ENCODE measurements at places on chromosomes 5 and 9.

- no peak overlapping the region for H3K27ac ChIP-seq
- DNase-seq: no peak
- no peaks in the 10 kb centered on the region for H3K36me3 ChIP-seq
Measured at GRCh38 chr5:110836851-110837250, 98.0 kb downstream of the SLC25A46 start.

GRCh38 chr5:128549496-128549895 is 11.5 kb upstream of the FBN2 start:
- H3K4me1 ChIP-seq: no peaks in the 10 kb centered on the region
- no peak overlapping the region for H3K27ac ChIP-seq
- DNase-seq: no peak
- no peak overlapping the region for H3K4me3 ChIP-seq
- no peaks in the 10 kb centered on the region for H3K36me3 ChIP-seq
- H3K27me3 ChIP-seq: no peaks in the 10 kb centered on the region

GRCh38 chr5:77920359-77921058 is 144.4 kb upstream of the TBCA start:
- no peak overlapping the region for H3K4me3 ChIP-seq
- H3K27ac ChIP-seq: no peak overlapping the region
- no peaks in the 10 kb centered on the region for H3K27me3 ChIP-seq
- no peaks in the 10 kb centered on the region for H3K36me3 ChIP-seq
- no peak for DNase-seq

DNA sequence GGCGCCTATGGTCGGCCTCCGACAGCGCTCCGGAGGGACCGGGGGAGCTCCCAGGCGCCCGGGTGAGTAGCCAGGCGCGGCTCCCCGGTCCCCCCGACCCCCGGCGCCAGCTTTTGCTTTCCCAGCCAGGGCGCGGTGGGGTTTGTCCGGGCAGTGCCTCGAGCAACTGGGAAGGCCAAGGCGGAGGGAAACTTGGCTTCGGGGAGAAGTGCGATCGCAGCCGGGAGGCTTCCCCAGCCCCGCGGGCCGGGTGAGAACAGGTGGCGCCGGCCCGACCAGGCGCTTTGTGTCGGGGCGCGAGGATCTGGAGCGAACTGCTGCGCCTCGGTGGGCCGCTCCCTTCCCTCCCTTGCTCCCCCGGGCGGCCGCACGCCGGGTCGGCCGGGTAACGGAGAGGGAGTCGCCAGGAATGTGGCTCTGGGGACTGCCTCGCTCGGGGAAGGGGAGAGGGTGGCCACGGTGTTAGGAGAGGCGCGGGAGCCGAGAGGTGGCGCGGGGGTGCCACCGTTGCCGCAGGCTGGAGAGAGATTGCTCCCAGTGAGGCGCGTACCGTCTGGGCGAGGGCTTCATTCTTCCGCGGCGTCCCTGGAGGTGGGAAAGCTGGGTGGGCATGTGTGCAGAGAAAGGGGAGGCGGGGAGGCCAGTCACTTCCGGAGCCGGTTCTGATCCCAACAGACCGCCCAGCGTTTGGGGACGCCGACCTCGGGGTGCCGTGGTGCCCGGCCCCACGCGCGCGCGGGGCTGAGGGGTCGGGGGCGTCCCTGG is 561 bp downstream of the DAPK1 start:
- peak overlapping the region; percentile 57 for H3K27ac ChIP-seq
- peaks cover 24% of the 10 kb centered on the region for H3K4me1 ChIP-seq
- no peaks in the 10 kb centered on the region for H3K36me3 ChIP-seq
- DNase-seq: peak; percentile 79
- peak overlapping the region; percentile 91 for H3K4me3 ChIP-seq
- peaks cover 12% of the 10 kb centered on the region for H3K27me3 ChIP-seq

DNA sequence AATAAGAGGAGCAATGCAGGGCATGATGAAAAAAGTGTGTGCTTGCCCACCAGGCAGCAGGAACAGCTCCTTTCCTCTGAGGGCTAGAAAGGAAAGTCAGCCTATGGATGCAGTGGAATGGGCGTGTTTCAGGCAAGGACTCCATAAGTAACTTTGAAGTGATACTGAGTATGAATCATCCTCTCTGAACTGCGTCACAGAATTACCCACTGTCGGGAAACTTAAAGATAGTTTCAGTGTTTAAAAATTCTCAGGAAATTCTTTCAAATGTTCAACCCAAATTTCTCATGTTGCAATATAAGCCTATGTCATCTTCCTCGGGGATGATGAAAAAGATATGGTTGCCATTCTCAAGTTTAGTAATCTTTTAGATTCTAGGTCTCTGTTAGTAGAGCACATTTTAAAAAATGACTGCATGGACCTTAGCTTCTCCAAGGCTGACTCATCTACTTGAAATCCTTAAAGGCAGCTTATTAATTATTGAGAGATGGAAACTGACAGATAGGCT is 27.7 kb downstream of the PTCD2 start:
- H3K27me3 ChIP-seq: no peaks in the 10 kb centered on the region
- H3K4me1 ChIP-seq: no peaks in the 10 kb centered on the region
- H3K36me3 ChIP-seq: no peaks in the 10 kb centered on the region
- H3K4me3 ChIP-seq: no peak overlapping the region
- no peak for DNase-seq

DNA sequence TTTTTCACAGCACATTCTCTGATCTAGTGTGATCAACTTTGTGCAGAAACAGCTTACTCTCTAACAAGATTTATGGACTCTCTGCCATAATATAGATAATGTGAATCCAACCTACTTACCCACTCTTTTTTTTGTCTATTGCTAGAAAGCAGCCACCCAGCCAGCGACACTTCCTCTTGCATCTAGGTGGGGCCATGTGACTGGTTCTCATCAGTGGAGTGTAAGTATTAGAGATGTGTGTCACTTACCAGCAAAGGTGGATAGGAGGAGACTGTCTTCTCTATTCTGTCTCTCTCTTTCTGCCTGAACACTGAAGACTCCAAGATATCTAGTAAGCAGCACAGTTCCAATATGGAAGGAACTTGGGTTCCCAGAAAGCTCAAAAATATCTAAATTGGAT is 174.8 kb downstream of the MCTP1 start:
- no peaks in the 10 kb centered on the region for H3K36me3 ChIP-seq
- no peak for DNase-seq
- H3K27me3 ChIP-seq: no peaks in the 10 kb centered on the region
- H3K4me1 ChIP-seq: peaks cover 6% of the 10 kb centered on the region

- H3K27me3 ChIP-seq: no peaks in the 10 kb centered on the region
- peak; percentile 92 for DNase-seq
- no peak overlapping the region for H3K4me3 ChIP-seq
- no peaks in the 10 kb centered on the region for H3K36me3 ChIP-seq
- no peaks in the 10 kb centered on the region for H3K4me1 ChIP-seq
Measured at GRCh38 chr9:137461663-137462395, 2.7 kb upstream of the NSMF start.

DNA sequence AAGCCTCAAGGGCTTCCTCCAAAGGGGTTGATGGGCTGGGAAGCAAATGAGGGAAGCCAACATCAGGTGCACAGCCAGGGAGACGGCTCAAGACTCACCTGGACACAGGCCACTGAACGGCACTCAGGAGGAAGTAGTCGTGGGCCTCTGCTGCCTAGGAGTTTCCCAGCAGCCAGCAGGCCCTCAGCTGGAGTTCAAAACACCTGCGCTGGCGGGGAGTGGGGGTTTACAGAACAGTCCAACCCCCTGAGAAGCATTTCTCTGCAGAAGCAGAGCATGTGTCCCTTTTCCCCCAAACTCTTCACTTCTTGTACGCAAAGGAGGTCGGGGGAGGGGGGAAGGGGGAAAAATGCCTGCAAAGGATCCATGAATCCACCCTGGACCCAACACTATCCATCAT is 2.3 kb downstream of the WHRN start:
- H3K36me3 ChIP-seq: no peaks in the 10 kb centered on the region
- DNase-seq: no peak
- H3K4me3 ChIP-seq: peak overlapping the region; percentile 2
- H3K4me1 ChIP-seq: peaks cover 42% of the 10 kb centered on the region
- H3K27me3 ChIP-seq: peaks cover 29% of the 10 kb centered on the region

- no peak overlapping the region for H3K27ac ChIP-seq
- H3K4me3 ChIP-seq: no peak overlapping the region
- DNase-seq: no peak
- H3K36me3 ChIP-seq: no peaks in the 10 kb centered on the region
Measured at GRCh38 chr9:93225417-93225816, 41.5 kb downstream of the WNK2 start.

Data from GM23338 (cell line).